Activated gamma-delta T cell treated with anti-CD3 and anti-CD28 coated beads, Interleukin-2, amount 50 U/mL, for 16 hours (primary cell): ENCODE measurements at places on chromosomes 11 and 22.

- DNase-seq = no peak
Measured at GRCh38 chr11:61447601-61448551, 18.0 kb downstream of the SDHAF2 start.

DNA sequence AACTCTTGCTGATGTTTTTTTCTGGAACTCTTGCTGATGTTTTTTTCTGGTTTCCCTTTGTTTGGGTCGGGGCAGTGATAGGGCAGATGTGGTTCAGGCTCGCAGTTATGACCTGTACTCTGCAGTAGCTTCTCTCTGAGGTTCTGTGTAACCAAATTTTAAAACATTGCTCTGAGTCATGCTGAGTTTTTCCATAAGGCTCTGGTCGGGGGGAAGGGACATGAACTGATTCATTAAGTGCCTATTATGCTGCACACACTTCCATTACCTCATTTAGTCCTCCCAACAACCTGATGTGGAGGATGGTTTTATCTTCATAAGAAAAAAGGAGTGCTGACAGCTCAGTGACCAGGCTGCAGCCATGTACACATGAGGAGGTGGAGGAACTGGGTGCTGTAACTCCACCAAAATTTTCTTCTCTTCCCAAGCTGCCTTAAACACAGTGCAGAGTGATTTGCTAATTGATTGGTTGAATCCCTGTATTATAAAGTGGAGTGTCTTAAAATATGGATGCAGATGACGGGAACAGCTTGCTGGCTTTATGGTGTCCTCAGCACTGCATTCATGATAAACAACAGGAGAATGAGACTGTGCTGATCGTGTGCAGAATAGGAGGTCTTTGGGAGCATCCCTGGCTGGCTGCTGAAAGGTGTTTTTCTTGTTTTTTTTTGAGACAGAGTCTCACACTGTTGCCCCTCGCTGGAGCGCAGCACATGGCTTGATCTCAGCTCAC, 19.1 kb downstream of the TNRC6B start:
- DNase-seq = peak; percentile 17

- no peak for DNase-seq
Measured at GRCh38 chr11:44889266-44889665, 61.4 kb downstream of the TP53I11 start.

- DNase-seq = no peak
Measured at GRCh38 chr22:45344334-45344733, 34.6 kb downstream of the FAM118A start.

DNA sequence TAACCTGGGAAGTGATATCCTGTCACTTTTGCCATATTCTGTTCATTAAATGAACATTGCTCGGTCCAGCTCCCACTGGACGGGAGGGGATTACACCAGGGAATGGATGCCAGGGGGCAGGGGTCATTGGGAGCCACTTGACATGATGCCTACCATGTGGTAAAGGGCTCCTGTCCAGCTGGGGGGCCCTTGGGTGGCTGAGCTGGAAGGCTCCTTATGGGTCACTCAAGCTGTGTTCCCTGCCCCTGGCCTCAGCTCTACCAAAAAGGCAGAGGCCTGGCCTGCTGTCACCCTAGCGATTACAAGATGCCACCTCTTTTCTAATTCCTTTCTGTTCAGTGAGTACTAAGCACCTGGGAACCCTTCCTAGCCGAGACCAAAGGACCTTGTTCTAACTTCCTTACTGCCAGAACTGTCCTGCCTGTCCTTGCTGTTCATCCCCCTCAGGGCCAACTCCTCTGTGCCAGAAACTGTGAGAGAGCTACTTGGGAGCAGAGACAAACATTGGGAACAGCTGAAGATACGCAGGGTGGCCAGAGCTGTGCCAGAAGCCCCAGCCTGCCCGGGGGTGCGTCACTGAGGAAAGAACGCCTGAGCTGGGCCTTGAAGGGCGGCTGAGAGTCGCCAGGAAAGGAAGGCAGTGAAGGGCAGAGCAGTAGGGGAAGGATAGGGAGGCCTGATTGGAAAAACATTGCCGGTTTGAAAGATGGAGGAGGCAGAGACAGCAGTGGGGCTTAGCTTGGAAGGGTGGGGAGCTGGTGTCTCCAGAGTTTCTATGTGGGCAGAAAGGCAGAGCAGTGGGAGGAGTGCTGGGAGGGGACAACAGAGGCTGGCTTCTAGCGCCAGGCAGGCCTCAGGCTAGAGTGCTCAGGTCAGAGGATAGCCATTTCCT, 12.7 kb upstream of the UVRAG start:
- DNase-seq = no peak

GRCh38 chr22:46087816-46088277, 62.5 kb upstream of the PPARA start:
- no peak for DNase-seq

- no peak for DNase-seq
Measured at GRCh38 chr11:130849215-130849568, 67.1 kb downstream of the SNX19 start.

- no peak for DNase-seq
Measured at GRCh38 chr11:67010296-67010905, 12.5 kb upstream of the SYT12 start.

DNA sequence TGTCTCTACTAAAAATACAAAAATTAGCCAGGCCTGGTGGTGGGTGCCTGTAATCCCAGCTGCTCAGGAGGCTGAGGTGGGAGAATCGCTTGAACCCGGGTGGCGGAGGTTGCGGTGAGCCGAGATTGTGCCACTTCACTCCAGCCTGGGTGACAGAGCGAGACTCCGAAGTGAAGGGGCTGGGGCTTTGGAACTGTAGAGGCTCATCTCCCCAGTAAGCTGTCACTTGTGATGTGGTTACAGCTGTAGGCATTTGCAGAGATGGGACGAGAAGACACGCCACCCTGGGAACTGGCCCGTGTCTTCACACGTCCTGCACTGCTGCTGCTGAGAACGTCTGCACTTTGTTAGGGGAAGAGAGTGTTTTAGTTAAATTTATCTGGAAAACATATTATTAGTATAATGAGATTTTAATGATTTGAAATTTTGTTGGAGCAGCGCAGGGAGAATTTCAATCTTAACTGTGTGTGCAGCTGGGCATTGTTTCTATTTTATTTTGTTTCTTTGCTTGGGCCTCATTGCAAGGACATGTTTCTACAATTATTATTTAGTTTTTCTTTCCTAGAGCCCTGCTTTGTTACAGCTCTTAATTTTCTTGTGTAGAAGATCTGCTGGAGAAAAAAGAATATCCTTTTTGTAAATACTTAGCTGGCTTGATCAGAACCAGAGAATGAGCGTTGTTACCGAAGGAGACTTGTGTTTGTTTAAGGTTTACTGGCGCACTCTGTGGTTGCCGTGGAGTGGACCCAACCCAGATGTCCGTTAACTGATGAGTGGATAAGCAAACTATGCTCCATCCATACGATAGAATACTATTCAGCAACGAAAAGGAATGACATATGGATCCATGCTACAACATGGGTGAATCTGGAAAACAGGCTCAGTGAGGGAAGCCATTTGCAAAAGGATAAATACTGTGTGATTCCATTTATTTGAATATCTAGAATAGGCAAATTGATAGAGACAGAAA, 18.4 kb downstream of the PARVB start:
- no peak for DNase-seq

DNA sequence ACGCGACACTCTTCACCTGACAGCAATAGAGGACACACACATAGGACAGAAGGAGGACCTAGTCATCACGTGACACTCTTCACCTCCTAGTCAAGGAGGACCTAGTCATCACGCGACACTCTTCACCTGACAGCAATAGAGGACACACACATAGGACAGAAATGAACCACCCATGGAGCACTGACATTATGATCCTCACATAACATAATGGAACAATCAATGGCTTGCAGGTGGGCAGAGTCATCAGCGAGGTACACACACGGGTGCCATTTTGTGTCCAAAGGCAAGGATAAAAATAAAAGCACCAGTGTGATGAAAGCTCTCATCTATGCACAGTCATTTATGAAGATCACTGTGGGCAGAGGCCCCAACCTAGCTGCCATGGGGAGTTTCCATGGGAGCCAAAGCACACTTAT, 354.7 kb downstream of the LARGE1 start:
- no peak for DNase-seq

DNA sequence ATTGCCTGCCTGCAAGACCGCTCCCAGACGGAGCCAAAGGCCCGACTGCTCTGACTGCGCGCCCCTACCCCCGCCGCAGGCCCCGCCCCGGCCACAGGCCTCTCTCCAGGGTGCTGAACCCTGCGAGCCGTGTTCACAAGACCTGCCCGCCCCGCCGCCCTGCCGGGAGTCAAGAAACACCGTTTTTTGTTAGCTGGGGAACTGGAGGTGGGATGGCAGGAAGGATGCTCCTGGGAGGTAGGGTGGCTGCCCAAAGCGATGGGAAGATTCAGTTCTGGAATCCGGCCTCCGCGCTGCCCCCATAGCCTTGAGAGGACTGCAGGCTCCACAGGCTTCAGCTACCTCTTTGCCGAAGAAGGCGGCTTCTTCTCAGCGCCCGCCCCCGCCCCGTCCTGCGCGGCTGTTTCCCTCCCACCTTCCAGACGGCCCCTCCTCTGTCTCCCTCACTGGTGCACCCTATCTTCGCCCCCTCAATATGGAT, 2.7 kb upstream of the PDE2A start:
- DNase-seq = peak; percentile 35

DNA sequence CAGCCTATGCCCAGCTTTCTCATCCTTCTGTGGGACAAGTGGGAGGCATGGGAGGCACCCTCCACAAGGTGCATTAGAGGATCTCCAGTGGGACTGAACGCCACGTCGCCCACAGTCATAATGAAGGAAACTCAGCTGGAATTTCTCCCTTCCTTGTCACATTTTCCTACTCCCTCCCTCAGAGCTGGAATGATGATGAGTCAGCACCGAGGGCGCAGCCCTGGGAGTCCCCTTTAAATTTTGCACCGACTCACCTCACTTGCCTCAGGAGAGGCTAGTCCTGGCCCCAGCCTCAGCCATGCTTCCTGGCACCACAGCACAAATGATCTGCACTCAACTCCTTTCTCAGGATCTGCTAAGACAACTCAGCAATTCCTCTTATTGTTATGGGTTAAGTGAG, 34.3 kb downstream of the DBX1 start:
- DNase-seq = no peak

GRCh38 chr11:102313238-102313940, 3.9 kb upstream of the BIRC3 start:
- DNase-seq = no peak

DNA sequence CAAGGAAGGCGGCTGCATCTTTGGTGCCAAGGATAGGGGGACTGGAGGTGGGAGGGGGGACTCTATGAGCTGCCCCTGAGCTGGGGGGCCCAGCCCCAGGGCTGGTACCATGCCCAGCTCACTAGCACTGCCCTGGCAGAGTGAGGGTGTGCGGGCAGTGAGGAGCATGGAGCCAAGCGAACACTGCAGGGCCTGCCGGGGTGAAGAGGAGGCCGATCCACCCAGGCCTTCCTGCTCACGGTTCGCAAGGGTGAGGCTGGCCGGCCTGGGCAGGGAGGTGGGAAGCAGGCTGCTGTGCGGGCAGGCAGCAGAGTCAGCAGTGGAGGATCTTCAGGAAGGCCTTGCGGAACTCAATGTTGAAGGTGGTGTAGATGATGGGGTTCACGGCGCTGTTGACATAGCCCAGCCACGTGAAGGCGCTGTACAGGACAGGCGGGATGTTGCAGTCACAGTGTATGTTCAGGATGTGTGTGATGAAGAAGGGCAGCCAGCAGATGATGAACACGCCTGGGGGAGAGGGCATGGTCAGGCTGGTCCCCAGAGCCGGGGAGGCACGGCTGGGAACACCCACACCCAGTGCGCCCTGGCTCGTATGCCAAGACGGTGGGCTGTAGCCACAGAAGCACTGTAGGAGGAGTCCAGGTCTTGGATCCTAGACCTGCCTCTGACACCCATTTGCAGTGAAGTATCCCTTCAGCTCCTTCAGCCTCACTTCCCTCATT, 23.0 kb downstream of the ANKK1 start:
- DNase-seq = no peak
